ENCODE measurements at places on chromosomes 5 and 9. TPM values are rescaled to one million over a fixed set of nuclear protein-coding genes. Genes with fewer than 3 reads are reported as not detected.

PDE6A gene
- 3.2 TPM for total RNA-seq

ALDOB gene
- 0.79 TPM for total RNA-seq

LCN10 gene
- total RNA-seq, result 11.7 TPM

FOXD4L6 gene
- total RNA-seq, result not detected

PCDHA1 gene
- 2.6 TPM for total RNA-seq

IFNB1 gene
- total RNA-seq, result not detected

F12 gene
- total RNA-seq, result 5.3 TPM

PCDHGB5 gene
- 28.3 TPM for total RNA-seq

DNA sequence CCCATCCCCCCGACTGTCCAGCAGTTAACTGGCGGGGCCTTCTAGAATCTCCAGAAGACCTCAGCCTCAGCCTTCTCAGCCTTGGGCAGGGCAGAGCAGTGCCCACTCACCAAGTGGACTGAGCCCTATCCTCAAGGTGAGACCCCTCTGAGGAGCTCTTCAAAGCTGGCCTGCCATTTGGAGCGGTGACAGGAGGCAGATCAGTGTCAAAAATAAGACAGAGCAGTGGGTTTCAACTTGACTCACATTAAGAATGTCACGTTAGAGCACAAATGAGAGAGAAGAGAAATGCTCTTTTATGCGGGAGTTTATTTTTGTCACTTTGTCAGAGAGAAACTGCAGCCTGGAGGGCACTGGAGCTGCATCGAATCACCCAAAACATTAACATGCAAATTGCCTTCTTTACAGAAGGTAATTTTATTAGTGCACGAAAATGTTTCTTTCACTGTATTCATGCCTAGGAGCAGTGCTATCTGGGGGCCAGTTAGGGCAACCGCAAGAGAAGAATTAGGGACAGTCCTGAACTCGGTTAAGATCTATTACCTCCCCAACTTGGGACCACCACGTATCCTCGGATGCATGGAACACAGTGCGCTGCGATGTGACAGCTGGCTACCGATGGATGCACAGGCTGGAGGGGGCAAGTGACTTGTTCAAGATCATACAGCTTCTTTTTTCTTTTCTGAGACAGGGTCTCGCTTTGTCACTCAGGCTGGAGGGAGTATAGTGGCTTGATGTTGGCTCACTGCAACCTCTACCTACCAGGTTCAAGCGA lies 188.5 kb downstream of the DAB2IP start:
- H3K4me1 ChIP-seq, result peaks cover 7% of the 10 kb centered on the region
- H3K4me3 ChIP-seq, result no peak overlapping the region
- DNase-seq, result no peak
- H3K27ac ChIP-seq, result no peak overlapping the region
- no peaks in the 10 kb centered on the region for H3K27me3 ChIP-seq

- no peaks in the 10 kb centered on the region for H3K4me1 ChIP-seq
- no peaks in the 10 kb centered on the region for H3K36me3 ChIP-seq
- H3K4me3 ChIP-seq, result peak overlapping the region; percentile 29
- DNase-seq, result peak; percentile 19
- no peak overlapping the region for H3K27ac ChIP-seq
Observed at GRCh38 chr9:88971131-88971960, 19.9 kb upstream of the S1PR3 start.

GRCh38 chr9:126341902-126342301 lies 15.3 kb downstream of the MVB12B start:
- no peak overlapping the region for H3K27ac ChIP-seq
- H3K27me3 ChIP-seq, result no peaks in the 10 kb centered on the region
- no peaks in the 10 kb centered on the region for H3K36me3 ChIP-seq
- no peak overlapping the region for H3K4me3 ChIP-seq

GRCh38 chr5:143102411-143102810 lies 301.1 kb downstream of the NR3C1 start:
- no peak overlapping the region for H3K27ac ChIP-seq
- H3K4me3 ChIP-seq, result no peak overlapping the region
- H3K4me1 ChIP-seq, result no peaks in the 10 kb centered on the region
- DNase-seq, result no peak
- no peaks in the 10 kb centered on the region for H3K27me3 ChIP-seq

DNA sequence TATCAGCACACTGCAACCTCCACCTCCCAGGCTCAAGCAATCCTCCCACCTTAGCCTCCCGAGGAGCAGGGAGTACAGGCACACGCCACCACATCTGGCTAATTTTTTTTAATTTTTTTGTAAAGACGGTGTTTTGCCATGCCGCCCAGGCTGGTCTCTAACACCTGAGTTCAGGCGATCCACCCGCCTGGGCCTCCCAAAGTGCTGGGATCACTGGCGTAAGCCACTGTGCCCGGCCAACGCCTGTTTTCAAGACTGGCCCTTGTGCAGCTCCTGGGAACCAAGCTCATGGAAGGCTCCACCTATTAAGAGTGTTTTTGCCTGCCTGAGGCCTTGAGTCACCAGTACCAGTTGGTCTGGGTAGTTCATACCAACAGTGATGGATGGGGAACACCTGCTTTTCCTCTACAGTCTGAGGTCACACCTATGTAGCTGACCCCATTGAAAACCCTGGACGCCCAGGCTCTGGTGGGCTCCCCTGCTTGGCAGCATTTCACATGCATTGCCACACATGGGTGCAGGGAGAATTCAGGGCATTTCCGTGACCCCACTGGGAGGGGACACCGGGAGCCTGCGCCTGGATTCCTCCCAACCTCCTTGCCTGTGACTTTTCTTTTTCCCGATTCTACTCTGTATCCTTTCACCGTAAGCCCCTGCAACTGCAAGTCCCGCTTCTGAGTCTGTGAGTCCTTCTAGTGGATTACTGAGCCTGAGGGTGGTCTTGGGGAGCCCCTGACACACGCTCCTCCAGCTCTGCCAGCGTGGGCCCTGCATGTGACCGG lies 63.5 kb downstream of the ZNF354C start:
- H3K4me1 ChIP-seq, result no peaks in the 10 kb centered on the region
- no peak overlapping the region for H3K27ac ChIP-seq
- H3K27me3 ChIP-seq, result no peaks in the 10 kb centered on the region
- no peak overlapping the region for H3K4me3 ChIP-seq

- DNase-seq, result no peak
- no peaks in the 10 kb centered on the region for H3K27me3 ChIP-seq
- H3K4me1 ChIP-seq, result peaks cover 21% of the 10 kb centered on the region
- no peak overlapping the region for H3K27ac ChIP-seq
- no peak overlapping the region for H3K4me3 ChIP-seq
- H3K36me3 ChIP-seq, result no peaks in the 10 kb centered on the region
Observed at GRCh38 chr9:124878021-124878420, 16.1 kb downstream of the ARPC5L start.

- H3K4me3 ChIP-seq, result no peak overlapping the region
- DNase-seq, result peak; percentile 49
- H3K4me1 ChIP-seq, result peaks cover 13% of the 10 kb centered on the region
- no peaks in the 10 kb centered on the region for H3K36me3 ChIP-seq
- H3K27me3 ChIP-seq, result no peaks in the 10 kb centered on the region
Observed at GRCh38 chr9:16092142-16093091, 539.6 kb downstream of the CCDC171 start.

- H3K27me3 ChIP-seq, result no peaks in the 10 kb centered on the region
- DNase-seq, result no peak
- no peak overlapping the region for H3K27ac ChIP-seq
- no peaks in the 10 kb centered on the region for H3K4me1 ChIP-seq
- H3K4me3 ChIP-seq, result no peak overlapping the region
- no peaks in the 10 kb centered on the region for H3K36me3 ChIP-seq
Observed at GRCh38 chr9:35271637-35272036, 109.8 kb downstream of the UNC13B start.

DNA sequence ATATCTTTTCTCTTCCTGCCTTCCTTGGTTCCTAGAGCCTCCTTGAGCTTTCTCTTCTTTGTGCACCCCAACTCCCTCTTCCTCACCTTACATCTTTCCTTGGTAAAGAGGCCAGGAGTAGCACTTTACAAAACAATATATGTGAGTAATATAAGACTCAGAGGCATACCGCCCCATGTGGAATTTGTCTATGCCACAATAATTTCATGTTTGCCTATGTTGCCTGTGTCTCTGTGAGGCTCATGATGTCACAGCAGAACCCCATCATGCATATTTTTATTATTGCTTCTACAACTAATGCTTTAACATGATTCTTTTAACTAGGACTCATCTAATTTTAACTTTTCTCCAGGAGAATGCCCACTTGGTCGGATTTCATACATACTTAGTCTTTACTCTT lies 15.0 kb upstream of the LVRN start:
- no peaks in the 10 kb centered on the region for H3K4me1 ChIP-seq
- no peak overlapping the region for H3K4me3 ChIP-seq
- H3K27me3 ChIP-seq, result no peaks in the 10 kb centered on the region

- H3K36me3 ChIP-seq, result no peaks in the 10 kb centered on the region
- H3K27me3 ChIP-seq, result no peaks in the 10 kb centered on the region
- no peak overlapping the region for H3K4me3 ChIP-seq
- H3K27ac ChIP-seq, result no peak overlapping the region
- no peaks in the 10 kb centered on the region for H3K4me1 ChIP-seq
- DNase-seq, result no peak
Observed at GRCh38 chr5:176489077-176489476, 40.9 kb downstream of the FAF2 start.

DNA sequence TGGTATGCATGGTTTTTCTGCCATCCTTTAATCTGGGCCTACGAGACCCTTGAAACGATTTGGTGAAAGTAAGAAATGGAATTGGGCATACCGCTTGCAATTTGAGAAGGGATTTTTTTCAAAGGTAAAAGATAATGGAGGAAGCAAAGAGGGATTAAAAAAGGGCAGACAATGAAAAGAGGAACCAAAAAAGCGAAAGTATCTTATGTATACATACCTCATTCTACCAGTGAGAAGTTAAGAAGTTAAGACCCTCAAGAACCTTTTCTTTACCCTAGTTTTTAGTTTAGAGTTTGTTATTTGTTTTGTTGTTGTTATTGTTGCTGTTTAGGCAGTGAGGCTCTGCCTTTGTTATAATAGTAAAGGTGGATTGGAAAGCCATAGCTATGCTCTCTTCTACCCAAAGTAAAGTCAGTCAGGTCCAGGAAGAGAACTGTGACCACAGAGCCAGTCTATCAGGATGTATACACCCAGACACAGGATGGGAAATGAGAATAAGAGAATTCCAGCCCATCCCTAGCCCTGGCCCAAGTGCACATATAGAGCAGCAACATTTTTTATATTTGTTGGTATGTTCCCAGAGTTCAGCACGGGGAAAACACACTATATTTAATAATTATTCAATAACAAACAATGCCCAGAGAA lies 166.6 kb downstream of the RFX3 start:
- DNase-seq, result no peak
- H3K27me3 ChIP-seq, result no peaks in the 10 kb centered on the region
- H3K36me3 ChIP-seq, result no peaks in the 10 kb centered on the region
- no peak overlapping the region for H3K4me3 ChIP-seq
- H3K4me1 ChIP-seq, result no peaks in the 10 kb centered on the region
- H3K27ac ChIP-seq, result no peak overlapping the region

DNA sequence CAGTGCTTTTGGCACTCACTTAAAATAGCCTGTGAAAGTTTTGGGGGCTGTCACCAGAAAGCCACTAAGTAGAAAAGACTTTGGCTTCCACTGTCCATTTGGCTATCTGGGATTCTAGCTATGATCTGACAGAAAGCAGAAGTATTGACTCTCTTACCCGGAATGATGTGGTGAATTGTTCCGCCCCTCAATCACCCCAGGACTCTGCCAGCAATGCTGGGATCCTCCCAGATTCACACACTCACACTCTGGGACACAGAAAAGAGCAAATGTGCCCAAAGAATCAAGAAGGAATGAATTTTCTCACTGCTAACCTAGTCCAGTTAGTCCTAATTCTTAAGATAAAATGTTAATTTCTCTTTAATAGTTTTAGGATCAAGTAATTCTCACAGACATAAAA lies 576.9 kb downstream of the BNC2 start:
- H3K27me3 ChIP-seq, result no peaks in the 10 kb centered on the region
- H3K27ac ChIP-seq, result no peak overlapping the region
- no peaks in the 10 kb centered on the region for H3K36me3 ChIP-seq
- H3K4me3 ChIP-seq, result no peak overlapping the region

DNA sequence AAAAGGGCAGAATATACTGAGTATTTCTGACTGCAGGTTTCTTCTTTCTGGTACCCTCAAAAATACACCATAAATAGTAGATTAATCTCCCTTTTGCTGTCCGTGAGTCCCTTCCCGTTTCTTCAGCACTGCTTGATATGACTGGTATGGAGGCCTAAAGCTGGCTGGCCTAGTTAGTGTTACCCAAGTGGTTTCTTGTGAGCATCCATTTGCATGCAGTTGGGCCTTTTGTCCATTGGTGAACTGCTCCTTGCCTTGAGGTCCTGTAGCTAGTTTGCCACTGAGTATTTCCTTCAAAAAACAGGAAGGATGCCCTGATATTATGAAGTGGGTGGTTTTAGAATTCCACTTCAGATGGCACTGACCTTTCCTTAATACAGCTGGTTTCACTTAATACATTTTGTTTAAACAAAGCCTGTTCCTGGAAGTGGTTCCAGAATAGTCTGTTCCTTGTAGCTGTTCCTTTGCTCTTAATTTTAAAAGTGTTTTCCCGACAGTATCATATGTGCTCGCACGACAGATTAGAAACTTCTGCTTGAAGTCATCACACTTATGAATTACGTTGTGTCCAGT lies 40.0 kb upstream of the ABL1 start:
- H3K27ac ChIP-seq, result no peak overlapping the region
- no peaks in the 10 kb centered on the region for H3K36me3 ChIP-seq

DNA sequence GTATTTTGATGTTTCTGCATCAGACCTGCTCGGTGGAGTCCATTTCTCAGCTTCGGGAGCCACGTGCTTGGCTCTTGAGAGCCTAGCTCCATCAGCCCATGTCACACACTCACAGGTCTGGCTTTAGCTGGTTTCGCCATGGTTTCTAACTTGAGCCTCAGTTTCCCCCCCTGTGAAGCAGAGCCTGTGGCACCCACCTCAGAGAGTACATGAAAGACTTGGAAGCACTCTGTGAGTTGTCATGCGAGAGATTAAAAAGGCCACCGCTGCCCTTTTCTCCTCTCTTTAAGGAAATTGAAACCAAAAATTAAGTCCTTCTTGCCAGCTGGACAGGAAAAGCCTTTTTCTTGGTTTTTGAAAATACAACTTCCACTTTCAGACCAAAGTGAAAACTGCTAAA lies 8.8 kb downstream of the TENT4A start:
- no peaks in the 10 kb centered on the region for H3K36me3 ChIP-seq
- no peak for DNase-seq
- H3K27me3 ChIP-seq, result no peaks in the 10 kb centered on the region
- peaks cover 23% of the 10 kb centered on the region for H3K4me1 ChIP-seq
- no peak overlapping the region for H3K4me3 ChIP-seq

- no peak for DNase-seq
- no peaks in the 10 kb centered on the region for H3K36me3 ChIP-seq
- H3K27ac ChIP-seq, result no peak overlapping the region
- H3K27me3 ChIP-seq, result no peaks in the 10 kb centered on the region
Observed at GRCh38 chr5:32044434-32044833, 129.7 kb downstream of the GOLPH3 start.

Measured in testis (tissue), 5 donors.